Foreskin keratinocyte (primary cell): ENCODE measurements at places on chromosomes 7 and 10. TPM values are rescaled to one million over a fixed set of nuclear protein-coding genes. Genes with fewer than 3 reads are reported as not detected.
A peak's percentile ranks its signal among the peaks of the same experiment; 100 is the strongest.

The PNLIPRP1 gene
- not detected in 2 replicates for total RNA-seq

- DNase-seq, result peak; percentile 6
Observed at GRCh38 chr10:8350250-8350967, 295.9 kb downstream of the GATA3 start.

GRCh38 chr10:22086730-22087401 is 83.3 kb upstream of the DNAJC1 start:
- peak; percentile 32 for DNase-seq

GRCh38 chr7:136150311-136150710 is 173.2 kb upstream of the MTPN start:
- DNase-seq, result no peak

GRCh38 chr7:156606691-156607331 is 33.8 kb upstream of the RNF32 start:
- no peak for DNase-seq

DNA sequence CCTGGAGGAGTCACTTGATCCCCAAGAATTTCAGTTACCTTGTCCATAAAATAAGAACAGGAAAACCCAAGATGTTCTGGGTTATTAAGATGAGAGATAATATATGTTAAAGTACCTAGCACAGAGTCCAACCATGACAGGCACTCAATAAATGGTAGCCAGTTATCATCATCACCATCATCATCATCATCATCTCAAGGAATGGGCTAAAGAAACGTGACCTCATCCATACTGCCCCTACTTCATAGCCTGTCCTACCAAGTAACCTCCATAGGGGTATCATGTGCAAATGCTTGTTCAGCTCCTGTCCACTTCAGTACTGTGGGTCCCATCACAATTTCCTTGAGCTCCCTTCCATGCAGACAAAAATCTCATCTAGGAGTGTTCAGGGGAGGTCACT is 14.4 kb downstream of the FGFR2 start:
- DNase-seq, result no peak
